ENCODE measurements at places on chromosomes 6 and 20.

DNA sequence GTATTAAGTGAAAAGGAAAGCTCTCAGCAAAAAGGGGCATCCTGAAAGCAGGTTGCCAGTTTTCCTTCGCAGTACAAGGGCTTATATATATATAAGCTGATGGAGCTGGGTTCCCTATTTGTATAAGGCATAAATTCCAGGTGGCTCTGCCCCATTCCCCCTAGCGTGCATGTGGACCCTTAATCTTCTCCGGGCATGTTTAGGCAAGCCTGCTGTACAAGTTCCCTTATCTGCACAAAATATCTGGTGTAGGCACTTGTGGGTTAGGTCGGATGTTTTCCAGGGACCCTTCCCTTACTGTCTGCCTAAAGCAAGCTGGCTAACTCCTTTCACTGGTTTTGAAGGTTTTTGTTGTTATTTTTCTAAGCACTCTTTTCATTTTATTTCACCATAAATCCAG is 140.7 kb downstream of the FUT9 start:
- DNase-seq, result no peak

DNA sequence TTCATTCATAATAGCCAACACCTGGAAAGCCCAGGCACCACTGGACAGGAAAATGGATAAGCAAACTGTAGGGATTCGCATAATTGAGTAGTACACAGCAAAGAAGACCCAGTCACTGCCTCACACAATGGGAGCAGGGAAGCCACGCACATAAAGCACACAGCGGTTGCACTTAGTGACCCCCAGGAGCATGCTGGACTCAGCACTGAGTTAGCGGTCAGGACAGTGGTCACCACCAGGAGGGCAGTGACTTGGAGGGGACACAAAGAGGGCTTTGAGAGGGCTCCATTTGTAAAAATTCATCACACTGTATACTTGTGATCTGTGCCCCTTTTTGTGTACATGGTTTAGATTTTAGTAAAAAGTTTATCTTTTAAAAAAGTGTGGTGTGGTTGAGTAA is 2.4 kb upstream of the BPIFB3 start:
- DNase-seq, result no peak

- DNase-seq, result no peak
Observed at GRCh38 chr6:170470734-170471133, 82.4 kb downstream of the PSMB1 start.

DNA sequence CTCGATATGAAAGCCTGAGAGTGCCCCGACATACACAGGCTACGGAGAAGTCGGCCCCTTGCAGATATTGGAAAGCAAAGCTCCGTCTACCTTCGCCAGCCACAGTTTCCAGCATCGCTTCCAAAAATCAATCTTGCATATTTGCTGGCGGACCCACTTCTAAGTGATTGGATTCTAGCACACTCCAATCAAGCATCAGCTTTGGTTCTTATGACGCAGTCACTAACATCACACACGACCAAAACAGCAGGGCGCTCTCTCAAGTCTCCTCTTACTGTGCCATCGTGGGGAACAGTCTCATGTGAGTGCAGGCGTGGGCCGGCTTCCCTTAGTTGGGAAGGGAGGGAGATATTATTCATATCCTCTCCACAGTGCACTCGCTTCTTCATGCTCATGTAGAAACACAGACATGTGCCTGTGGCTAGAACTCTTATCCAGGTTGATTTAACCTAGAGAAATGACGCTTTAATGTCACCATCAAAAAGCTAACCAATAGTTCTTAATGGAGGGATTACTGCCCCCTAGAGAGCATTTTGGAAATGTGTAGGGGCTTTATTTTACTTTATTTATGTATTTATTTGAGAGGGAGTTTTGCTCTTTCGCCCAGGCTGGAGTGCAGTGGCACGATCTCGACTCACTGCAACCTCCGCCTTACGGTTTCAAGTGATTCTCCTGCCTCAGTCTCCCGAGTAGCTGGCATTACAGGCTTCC is 229.8 kb downstream of the SOD2 start:
- DNase-seq, result no peak

DNA sequence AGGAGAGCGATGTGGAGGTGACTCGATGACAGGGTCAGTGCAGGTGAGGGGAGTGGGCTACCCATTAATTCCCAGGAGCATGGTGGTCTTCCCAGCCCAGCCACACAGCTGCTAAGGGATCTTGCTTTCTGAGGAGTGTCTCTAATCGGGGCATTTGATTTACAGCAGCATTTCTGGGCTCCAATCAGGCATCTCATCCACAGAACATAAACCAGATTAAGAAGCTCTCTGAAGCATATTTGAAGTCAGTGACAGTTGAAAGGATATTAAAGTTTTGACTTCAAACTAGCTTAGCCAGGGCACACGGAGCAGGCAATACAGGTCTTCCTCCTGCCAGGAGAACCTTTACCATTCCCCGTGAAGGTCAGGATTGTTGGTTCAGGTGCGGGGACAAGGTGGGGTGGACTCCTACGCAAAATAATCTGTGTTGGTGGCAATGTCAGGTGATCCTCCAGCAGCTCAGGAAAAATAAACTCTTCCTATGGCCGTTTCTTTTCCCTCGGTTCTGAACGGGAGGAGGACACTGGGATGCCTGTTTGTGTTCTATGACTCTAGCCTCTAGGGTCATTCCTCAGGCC is 39.9 kb upstream of the ZNF831 start:
- no peak for DNase-seq

DNA sequence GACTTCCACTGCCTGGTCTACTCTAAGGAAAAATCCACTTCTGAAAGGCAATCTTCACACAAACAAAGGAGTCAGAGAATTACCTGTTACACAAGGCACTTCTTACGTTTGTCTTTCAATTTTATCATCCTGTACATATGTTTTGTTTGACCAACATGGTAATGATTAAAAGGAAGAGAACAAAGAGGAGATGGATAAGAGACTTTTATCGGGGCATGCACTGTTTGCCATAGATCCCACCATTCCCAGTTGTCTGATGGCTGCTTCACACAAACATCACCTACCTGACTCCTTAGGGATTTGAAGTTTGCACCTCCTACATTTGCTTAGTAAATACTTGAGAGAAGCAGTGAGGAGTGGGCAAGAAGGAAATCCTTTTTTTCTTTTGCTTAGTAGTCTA is 87.1 kb downstream of the BFSP1 start:
- DNase-seq, result no peak

DNA sequence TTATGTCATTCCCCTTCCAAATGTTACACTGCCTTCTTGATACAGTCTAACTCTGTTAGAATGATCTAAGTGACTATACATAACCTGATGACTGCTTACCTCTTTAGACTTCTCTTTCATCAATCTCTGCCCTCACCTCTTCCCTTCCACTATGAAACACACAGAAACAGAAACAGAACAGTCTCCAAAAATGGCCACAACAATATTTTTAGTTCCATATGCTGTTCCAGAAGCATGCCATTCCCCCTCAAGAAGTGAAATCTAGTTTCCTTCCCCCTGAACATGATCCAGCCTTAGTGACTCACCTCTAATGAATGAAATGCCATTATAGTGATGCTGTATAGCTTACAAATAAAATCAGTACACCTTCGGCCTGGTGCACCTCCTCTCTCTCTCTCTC is 229.3 kb upstream of the TENT5A start:
- no peak for DNase-seq

- DNase-seq, result peak; percentile 63
Observed at GRCh38 chr6:75296811-75297779, 12.5 kb upstream of the TMEM30A start.

GRCh38 chr6:150076196-150076893 is 7.4 kb upstream of the ULBP3 start:
- DNase-seq, result no peak

DNA sequence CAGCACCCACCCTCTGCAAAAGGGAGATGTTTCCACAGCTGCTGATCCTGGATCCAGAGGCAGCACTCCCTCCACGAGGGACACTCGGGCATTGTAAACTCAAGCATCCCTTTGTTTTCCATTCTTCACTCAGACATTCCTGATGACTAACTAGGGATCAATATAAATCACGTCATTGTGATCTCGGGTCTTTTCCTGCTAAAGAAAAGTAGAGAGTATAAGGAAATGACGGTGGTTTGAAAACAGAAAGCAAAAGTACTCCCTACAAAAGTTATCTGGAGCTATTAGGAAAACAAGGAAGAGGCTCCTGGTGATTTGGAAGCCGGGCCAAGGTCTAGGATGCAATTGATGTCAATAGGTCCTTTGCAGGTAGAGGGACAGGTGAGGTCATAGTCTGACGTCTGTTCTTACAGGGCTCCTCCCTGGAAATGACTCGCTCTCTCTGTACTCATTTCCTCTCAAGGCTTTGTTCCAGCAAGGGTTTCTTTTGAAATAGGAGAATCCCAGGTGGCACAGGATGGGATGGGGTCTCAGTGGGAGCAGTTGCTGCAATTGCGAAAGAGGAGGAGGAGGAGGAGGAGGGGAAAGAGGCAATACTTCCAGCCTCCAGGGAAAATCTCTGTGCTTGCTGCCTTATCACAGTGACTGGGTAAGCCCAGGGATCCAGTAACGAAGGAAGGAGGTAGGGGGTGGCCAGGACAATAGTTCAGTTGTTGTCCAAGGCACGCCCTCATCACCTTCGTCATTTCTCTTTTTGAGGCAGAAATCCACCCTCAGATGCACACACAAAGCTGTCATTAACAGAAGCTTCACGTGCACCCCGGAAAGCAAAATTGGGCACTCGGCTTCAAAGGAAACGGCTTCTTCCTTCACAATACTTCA is 222.8 kb downstream of the LY86 start:
- DNase-seq, result no peak

- no peak for DNase-seq
Observed at GRCh38 chr6:1311400-1312202, at the start of gene FOXQ1. Gene FOXQ1 (plus strand): TSS chr6:1312098. CDS start chr6:1312705, 607 bp downstream.

DNA sequence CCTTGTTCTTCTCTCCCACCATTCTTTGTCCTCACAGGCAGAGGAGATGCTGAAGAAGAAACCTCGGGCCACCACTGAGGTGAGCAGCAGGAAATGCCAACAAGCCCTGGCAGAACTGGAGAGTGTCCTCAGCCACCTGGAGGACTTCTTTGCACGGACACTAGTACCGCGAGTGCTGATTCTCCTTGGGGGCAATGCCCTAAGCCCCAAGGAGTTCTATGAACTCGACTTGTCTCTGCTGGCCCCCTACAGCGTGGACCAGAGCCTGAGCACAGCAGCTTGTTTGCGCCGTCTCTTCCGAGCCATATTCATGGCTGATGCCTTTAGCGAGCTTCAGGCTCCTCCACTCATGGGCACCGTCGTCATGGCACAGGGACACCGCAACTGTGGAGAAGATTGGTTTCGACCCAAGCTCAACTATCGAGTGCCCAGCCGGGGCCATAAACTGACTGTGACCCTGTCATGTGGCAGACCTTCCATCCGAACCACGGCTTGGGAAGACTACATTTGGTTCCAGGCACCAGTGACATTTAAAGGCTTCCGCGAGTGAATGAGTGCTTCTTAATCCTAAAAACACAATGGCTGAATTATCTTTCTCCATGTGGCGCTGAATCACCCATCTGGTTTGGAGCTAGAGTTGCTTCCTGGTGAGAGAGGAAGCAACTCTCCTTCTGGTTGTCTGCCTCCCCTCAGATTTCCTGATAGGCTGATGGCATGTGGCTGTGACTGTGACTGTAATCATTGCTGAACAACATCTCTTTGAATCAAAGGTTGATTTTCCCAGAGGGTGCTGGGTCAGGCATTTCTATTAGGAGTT is 4.6 kb downstream of the MAD2L1BP start:
- DNase-seq, result no peak

- no peak for DNase-seq
Observed at GRCh38 chr6:169190144-169190584, 63.5 kb downstream of the THBS2 start.

DNA sequence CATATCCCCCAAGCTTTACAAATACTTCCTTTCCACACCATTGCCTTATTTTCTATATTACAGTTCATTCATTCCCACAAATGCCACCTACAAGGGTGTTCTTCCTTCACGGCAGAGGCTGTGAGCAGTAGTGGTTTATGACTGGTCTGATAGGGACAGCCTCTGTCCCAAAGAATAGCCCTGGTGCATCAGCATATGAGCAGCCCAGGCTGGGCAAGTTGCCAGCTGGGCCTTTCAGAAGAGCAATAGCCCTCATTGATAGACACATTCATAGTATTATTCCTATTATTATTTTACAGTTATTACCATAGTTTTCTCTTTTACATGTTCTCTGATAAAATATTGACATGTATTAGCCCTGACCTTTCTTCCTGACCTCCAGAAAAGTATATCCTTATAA is 149.9 kb downstream of the MMS22L start:
- no peak for DNase-seq

DNA sequence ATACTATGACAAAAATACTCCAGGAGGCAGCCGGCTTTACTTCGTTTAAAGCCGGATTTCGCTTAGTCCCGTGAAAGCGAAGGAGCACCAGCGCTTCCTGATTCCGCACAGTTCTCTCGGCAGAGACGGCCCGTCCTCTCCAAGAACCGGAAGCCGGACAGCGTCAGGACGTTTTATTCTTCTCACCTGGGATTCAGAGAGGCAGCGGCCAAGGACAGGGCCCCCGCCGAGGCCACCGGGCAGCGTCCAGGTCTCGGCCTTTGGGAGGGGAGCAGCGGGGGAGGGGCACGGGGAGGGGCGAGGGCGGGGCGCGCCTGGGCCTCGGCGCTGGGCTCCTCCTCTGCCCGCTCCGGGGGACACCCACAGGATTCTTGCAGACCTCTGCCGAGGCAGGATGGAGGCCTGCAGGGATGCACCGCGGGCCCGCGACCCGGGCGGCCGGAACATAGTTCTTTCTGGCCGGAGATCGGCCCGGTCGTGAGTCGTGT is 2.8 kb upstream of the DIDO1 start:
- no peak for DNase-seq

DNA sequence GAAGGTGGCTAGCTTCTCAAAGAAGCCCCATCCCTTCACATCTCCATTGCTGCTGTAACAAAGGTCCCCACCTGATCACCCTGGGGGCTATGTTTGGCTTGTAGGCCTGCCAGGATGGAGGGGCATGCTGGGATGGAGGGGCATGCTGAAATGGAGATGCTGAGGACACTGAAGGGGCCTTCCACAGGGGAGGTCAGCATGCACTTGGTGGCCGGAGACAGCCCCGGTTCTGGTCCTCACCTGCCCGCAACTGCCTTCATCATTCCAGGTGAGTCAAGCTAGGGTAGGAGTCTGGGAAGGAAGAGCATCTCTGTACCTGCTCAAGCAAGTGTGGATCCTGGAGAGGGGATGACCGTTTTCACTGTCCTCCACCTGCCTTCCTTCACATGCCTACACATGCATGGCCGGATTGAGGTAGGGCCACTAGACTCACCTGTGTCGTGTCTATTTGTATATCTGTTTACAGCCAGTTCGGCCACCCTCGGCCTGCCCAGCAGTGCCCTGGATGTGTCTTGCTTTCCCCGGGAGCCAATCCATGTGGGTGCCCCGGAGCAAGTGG is 6.0 kb downstream of the L3MBTL1 start:
- no peak for DNase-seq
